ENCODE measurements at places on chromosomes 6 and 20. TPM values are rescaled to one million over a fixed set of nuclear protein-coding genes. Genes with fewer than 3 reads are reported as not detected.

PRRT1 gene
- 0.18 TPM for total RNA-seq

MUC22 gene
- not detected for total RNA-seq

CAGE1 gene
- total RNA-seq = not detected

GRCh38 chr20:17646961-17647301 lies 35.1 kb downstream of the RRBP1 start:
- no peak for DNase-seq

DNA sequence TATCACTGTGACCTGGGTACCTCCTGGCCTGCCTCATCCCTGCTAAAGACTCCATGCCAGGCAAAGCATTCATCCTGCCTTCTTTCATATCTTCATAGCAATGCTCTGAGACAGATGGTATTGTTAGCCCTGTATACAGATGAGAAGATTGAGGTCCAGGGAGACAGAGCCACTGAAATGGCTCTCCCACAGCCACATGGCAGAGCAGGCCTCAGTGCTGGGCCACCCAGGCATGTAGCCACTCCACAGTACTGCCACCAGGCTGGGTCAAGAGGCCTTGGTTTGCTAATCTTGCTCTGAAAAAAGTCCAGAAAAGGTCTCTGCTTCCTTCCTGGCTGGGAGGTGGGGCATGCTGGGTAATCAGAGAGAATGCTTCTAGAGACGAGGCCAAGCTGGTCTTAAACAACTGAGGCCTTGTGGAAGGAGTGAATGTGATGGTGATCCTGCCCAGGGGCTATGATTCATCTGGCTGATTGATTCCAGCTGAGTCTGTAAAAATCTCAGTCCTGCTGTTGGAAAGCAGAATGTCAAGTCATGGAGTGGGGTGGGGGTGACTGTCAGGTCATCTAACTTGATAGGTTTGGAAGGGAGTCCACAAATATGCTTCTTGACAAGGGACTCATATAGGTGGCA lies 29.8 kb downstream of the HM13 start:
- DNase-seq = no peak

DNA sequence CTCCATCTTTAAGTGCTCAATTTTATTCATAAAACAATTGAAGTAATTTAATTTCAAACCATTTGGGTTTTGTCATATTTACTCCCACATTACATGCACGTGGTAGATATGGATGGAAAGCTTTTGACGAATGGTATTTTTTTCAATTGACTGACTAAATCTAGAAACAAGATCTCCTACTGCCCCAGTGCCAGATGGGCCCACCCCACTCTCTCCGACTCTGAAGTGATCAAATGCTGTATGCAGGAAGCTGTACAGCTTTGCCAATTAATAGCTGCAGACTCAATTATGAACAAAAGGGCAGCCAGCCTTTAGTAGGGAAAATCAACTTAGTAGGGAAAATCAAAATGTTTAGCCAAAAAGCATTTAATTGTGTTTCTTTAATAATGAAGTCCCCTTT lies 46.2 kb downstream of the PACRG start:
- no peak for DNase-seq

Measured in stomach (tissue), 19 donors.